H9 (cell line): ENCODE measurements at places on chromosomes 1 and 21.
A peak's percentile ranks its signal among the peaks of the same experiment; 100 is the strongest.

- DNase-seq = no peak
These were observed 14.6 kb downstream of the HUNK start for GRCh38 chr21:31887391-31887841.

GRCh38 chr1:172915271-172915670, 135.5 kb downstream of the TNFSF18 start:
- DNase-seq = no peak

DNA sequence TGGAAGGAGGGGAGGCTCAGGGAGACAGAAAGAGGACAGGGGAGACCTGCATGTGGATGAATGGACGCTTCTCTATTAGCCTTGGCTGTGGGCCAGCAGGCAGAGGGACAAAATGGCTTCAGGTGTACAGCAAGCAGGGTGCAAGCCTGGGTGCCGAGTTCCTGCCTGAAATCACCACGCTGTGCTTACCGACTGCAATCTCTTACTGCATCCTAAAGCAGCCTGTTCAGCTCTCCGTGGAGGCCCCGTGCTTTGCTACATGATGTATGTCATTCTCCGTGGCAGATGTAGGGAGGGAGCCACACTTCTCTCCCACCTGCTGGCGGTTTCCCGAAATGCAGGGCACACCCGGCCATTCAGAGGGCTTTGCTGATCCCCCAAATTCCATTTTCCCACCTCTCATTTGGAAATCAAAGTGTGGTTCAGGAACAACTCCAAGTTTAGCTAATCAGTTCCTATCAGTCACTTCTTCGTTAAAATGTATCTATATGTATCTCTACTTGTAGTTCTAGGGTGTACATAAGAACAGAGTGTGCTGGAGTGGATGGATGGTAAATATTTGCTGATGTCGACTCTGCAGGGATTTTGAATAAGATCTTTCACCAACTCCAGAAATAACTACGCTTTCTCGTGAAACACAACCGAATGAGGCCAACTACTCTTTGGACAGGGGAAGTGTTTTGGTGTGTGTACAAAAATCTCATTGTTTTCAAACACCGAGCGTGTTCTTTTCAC, 122.3 kb upstream of the BACE2 start:
- peak; percentile 60 for DNase-seq

DNA sequence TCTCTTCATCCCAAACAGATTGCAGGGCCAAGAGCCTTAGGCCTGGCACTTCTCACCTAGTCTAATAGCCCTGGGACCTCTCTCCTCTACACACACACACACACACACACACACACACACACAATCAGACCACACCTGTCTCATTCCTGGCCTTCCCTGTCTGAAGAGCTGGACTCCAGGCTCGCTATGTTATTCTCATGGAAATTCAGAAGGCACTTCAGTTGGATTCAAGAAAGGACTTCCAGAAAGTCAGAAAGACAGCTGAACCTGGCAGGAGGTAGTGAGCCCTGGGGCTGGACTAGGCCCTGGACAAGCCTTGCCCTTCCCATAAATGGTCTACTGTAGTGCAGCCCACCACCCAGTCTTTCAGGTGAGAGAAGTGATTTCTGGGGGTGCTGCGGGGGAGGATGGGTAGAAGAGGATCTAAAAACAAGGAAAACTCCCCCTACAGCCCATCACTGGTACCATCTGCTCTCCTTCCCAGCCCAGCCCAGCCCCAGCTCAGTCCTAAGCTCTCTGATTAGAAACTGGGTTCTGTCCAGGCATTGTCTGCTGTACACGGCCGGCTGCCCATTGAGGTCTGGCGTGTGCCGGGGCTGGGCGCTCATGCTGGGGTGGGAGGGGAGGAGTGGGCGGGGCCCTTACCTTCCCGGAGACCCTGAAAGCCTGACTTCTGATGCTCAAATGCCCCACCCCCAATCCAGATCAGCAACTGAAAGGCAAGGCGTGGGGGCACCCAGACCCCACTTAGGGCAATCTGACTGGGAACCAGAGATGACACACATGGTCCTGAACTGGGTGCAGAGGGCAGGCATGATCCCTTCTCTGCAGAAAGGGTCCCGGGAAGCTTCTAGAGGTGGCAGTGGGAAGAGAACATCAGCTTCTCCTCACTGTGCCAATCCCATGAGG, 2.5 kb downstream of the KIF21B start:
- peak; percentile 64 for DNase-seq

DNA sequence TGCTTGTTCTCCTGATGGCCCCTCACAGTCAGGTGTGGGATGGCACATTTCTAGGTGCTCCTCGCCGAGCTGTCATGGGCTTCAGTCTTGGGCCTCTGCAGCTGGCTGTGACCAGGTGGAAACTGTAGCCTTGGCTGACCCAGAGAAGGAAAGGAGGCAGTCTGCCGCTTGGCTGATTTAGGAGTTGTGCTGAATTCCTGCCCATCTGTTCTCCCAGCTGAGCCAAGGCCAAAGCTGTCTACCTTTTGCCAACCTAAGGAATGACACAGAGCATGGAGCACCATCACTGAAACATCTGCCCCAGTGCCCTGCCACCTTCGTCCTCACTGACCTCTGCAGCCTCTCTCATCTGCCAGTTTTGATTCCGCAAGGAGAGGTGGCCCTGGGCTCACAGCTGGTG, 27.9 kb downstream of the UTP25 start:
- no peak for DNase-seq

DNA sequence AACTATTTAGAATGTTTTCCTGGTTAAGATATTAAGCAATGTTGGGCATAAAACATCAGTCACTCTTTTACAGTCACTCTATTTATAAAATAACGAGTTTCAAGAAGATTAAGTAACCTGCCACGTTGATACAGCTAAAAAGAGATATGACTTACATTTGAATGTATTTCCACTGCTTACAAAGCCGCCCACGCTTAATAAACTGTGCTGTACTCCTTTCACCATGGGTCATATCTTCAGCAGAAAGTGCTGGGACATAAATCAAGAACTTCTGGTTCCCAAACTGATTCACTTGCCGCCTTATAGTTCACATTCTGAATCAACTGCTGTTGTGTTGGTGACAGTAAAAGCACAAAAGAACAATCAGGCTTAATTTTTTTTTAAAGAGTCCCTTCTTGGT, 666.7 kb downstream of the NCAM2 start:
- no peak for DNase-seq

DNA sequence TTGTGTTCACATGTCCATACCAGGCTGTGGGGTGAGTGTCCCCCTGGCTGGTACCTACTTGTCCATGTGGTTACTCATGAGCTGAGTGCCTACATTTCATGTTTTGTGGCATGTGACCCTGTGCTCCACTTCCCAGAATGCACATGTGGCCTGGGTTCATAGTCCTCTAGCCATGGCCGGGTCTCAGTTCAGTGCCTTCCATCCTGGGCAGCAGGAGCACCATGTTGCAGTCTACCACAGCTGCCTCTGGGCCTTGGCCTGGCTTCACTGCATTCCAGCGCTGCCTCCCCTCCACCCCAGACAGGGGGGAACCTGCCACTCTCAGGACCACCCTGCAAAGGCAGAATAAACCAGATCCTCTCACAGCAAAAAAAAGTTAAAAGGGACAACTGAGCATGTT, 5.5 kb downstream of the CEPT1 start:
- DNase-seq = no peak
